ENCODE measurements at places on chromosomes 12 and 14. TPM values are rescaled to one million over a fixed set of nuclear protein-coding genes. Genes with fewer than 3 reads are reported as not detected.

DNA sequence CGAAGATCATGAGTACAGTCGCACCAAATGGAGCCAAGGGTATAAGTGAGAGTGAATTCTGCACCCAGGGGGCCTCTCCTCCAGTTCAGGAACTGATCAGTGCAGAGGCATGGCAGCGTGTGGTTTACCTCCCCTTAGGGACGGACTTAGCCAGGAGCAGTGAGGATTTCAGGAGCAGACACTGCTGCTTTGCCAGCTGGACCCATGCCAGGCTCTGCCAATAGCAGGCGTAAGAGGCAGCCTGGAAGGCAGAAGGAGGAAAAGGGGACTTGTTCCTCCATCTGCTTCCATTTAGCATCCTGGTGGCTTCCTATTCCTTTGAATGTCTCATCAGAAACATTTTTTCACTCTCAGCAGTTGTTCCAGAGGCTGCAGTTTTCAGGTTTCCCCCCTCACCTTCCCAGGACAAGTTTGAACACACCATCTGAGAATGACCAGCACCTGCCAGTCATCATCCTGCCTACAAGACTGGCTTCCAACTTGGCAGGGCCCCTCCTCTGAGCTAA, 137.0 kb upstream of the LMNTD1 start:
- no peaks in the 10 kb centered on the region for H3K36me3 ChIP-seq
- peaks cover 14% of the 10 kb centered on the region for H3K4me1 ChIP-seq
- H3K27ac ChIP-seq: no peak overlapping the region
- DNase-seq: no peak
- H3K27me3 ChIP-seq: no peaks in the 10 kb centered on the region

DNA sequence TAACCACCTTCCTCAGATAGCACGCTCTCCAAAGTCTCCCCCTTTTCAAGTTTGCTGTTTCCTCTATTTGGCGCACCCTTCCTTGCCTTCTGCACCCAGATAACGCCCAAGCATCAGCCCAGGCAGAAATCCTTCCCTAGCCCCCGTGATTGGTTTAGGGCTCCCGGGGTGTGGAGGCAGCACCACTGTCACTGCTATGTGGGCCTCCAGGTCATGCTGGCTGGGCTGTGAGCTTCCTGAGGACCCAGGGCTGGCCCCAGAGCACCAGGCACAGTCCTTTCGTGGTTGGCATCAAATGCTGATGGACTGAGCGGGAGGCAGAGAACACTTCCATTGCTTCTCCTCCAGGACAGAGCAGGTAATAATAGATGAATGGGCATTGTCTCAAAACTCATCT, 311.4 kb downstream of the BCL11B start:
- H3K27me3 ChIP-seq: peaks cover 37% of the 10 kb centered on the region
- H3K4me1 ChIP-seq: no peaks in the 10 kb centered on the region
- H3K27ac ChIP-seq: no peak overlapping the region
- H3K4me3 ChIP-seq: no peak overlapping the region
- no peak for DNase-seq

DNA sequence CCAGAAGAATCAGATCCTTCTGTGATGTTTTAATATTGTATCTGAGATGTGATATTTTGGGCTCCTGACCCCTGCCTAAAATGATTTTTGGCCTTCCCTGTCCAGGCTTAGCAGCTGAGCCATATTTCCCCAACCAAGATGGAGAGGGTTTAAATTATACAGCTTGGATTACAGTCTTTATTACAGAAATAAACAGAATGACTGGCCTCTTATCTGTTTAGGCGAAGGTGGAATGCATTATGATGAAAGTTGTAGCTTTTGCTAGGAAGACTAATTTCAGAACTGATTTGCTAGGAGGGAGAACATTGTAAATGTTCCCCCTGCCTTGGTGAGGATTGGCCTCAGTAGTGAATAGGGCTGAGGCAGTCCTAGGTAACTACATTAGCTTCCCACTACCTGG, 23.3 kb downstream of the BMAL2 start:
- DNase-seq: no peak
- H3K4me3 ChIP-seq: no peak overlapping the region
- peaks cover 9% of the 10 kb centered on the region for H3K4me1 ChIP-seq
- peaks cover 20% of the 10 kb centered on the region for H3K36me3 ChIP-seq
- H3K27ac ChIP-seq: no peak overlapping the region

DNA sequence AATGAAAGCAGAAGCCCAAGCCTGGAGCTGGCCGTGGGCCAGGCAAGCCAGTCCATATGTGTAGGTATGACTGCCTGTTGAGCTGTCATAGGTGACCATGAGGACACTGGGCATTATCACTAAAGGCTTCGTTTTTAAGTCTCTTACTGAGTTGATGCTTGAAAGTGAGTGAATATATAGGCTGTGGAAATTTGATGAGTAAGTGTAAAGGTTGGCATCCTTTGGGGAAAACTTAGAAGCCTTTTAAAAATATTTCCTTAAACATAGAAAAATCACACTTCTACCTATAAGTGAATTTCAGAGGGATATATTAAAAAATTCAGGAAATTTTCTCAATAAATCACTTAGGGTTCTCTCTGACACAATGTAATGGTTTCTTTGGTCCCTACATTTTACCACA, 396.5 kb downstream of the FOXG1 start:
- no peak for DNase-seq
- H3K27ac ChIP-seq: no peak overlapping the region
- no peaks in the 10 kb centered on the region for H3K27me3 ChIP-seq
- H3K36me3 ChIP-seq: no peaks in the 10 kb centered on the region
- H3K4me3 ChIP-seq: no peak overlapping the region
- no peaks in the 10 kb centered on the region for H3K4me1 ChIP-seq

Gene TTC7B
- total RNA-seq: 43.2 TPM

Gene STAC3
- 1.4 TPM for total RNA-seq

Gene GRIP1
- 8.4 TPM for total RNA-seq

Gene ZC2HC1C
- 9.5 TPM for total RNA-seq

Measured in PC-3 (cell line).